ENCODE measurements at places on chromosomes 11 and 22.

DNA sequence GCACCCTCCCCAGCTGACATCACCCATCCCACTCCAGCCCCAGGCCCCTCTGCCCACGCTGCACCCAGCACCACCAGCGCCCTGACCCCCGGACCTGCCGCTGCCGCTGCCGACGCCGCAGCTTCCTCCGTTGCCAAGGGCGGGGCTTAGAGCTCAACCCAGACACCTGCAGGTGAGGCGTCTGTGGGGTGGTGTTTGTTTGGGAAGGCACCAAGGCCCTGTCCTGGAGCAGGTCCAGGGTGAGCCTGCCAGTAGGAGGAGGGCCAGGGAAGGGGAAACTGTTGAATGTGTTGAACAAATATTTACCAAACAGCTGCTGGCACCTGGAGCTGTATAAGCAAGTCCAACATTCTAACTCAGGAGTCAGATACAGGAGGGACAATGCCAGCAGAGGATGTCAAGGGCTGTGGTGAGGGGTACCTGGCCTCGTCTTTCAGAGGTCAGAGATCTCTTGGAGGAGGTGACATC is 3.1 kb downstream of the VEGFB start:
- DNase-seq = no peak

DNA sequence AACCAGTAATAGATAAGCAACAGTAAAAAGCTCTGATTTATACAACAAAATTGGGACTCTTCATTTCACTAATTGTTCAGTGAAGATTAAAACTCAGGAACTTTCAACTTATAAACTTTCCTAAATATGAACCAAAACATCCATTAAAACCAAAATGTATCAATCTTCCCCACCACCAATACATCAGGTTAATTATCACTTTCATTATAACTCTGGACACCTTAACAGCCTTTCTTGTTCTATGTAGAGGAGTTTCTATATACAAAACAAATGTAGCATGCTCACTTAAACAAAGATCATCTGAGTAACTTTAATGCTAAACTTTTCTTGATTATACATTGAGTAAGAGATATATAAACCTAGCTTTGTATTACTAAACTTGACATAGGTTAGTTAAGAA is 74.7 kb downstream of the ST14 start:
- no peak for DNase-seq

DNA sequence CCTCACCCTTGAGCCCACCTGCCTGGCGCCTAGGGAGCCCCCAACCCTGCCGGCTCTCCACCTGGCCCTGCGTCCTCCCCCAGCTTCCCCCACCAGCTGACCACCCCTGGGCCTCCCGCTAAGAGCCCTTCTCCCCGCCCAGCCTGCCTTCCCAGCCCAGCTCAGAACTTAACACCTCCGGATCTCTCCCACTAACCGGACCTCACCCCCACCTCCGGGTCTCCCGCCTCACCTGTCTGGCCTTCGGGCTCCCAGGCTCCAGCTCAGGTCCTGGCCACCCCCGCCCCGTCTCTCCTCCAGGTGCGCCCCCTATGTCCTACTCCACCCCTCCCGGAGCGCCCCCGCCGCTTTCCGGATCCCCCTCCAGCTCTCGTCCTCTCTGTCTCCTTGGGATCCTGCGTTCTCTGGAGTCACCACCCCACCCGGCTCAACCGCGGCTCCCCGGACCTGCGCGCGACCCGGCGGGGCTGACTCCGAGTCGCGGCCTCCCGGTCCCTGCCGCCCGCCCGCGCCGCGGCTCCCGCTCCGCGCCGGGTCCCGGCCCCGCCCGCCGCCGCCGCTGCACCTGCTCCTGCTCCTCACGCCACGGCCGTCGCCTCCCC is at the start of gene KCNJ11:
Gene KCNJ11 (minus strand): TSS at position 51 of the 602 bp plus-strand sequence. CDS start 568 bp downstream, outside the sequence.
- DNase-seq = no peak

DNA sequence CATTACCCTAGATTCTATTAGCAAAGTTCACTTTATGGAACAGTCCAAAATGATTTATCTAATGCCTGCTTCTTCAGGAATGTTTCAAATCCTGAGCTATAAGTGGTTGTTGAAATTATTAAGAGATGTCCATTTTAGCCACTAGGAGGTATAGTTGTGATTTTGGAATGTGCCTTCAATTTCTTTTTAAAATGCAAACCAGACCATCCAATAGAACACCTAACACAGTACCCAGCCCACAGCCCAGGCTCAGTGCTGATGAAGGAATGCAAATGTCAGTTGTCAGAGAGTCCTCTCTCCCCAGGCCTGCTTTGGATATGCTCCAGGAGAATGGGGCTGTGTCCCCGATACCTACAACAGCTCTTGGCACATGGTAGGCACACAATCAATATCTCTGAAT is 85.8 kb upstream of the E2F8 start:
- no peak for DNase-seq

DNA sequence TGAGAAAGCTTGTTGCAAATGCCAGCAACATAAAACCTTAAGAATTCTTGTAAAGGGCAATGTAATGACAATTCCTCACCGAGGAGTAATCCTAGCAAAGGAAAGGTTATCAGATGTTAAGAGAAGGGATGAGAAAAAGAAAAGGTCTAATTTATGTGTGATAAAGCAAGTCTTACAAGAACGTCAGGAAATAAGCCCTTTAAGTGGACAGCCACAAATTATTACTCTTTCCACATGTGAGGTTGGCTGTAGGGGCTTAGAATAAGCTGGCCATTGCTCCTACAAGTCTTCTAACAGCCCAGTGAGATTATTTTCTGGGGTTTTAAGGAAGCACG is 9.3 kb downstream of the LAYN start:
- DNase-seq = no peak

DNA sequence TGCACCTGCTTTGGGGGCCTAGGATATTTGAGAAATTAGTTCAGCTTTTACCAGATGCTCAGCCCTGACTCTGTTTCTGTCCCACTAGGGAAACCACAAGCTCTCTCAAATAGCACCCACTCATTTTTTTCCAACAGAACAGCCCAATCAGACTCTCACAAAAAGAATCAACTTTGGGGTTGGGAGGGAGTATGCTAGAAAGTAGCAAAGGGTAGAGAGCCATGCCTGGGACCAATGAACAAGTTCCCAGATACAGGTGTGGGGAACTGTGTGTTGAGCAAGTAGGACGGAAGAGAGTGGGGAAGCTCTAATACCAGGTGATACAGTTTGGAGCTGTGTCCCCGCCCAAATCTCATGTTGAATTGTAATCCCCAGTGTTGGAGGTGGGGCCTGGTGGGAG is 41.1 kb downstream of the TRIM66 start:
- no peak for DNase-seq
